ENCODE measurements at places on chromosomes 7 and 10.

DNA sequence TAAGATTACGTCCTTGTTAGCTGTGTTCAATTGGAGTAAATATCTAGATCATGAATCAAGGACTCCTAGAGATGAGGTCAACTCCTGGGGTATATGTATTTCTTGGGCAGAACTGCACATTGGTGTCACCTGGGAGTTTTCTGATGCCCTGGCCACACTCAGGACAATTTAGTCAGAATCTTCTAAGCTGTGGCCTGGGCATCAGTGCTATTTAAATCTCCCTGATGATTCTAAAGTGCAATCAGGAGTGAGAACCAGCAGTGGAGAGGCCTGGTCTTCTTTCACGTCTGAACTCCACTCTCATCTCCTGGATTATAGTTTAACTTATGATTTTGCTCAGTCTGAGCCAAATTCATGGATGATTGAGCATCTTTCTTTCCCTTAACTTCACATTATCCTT is 218.0 kb downstream of the BMPER start:
- no peak for DNase-seq

DNA sequence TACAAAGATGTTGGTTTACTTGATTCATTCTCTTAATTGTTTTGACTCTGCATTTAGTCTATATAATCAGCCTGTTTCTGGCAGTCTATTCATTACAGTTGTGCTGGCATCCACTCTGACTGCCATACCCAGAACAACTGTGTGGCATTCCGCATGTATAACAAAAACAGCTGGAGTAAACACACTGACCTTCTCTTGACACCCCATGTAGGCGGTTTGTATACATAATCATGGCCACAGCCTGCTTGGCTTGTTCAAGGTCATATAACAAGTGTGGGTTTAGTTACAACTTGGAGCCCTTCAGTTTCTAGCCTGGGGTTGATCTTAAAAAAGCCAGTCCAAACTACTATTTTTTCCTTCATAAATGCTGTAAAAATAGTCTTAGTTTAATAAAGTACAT is 70.9 kb downstream of the MBL2 start:
- DNase-seq, result no peak

GRCh38 chr10:107701943-107702342 is 537.4 kb upstream of the SORCS1 start:
- DNase-seq, result peak; percentile 1

GRCh38 chr7:12569673-12570072 is 847 bp upstream of the SCIN start:
- DNase-seq, result no peak

GRCh38 chr7:17299483-17299991 is 1.1 kb downstream of the AHR start:
- peak; percentile 44 for DNase-seq

DNA sequence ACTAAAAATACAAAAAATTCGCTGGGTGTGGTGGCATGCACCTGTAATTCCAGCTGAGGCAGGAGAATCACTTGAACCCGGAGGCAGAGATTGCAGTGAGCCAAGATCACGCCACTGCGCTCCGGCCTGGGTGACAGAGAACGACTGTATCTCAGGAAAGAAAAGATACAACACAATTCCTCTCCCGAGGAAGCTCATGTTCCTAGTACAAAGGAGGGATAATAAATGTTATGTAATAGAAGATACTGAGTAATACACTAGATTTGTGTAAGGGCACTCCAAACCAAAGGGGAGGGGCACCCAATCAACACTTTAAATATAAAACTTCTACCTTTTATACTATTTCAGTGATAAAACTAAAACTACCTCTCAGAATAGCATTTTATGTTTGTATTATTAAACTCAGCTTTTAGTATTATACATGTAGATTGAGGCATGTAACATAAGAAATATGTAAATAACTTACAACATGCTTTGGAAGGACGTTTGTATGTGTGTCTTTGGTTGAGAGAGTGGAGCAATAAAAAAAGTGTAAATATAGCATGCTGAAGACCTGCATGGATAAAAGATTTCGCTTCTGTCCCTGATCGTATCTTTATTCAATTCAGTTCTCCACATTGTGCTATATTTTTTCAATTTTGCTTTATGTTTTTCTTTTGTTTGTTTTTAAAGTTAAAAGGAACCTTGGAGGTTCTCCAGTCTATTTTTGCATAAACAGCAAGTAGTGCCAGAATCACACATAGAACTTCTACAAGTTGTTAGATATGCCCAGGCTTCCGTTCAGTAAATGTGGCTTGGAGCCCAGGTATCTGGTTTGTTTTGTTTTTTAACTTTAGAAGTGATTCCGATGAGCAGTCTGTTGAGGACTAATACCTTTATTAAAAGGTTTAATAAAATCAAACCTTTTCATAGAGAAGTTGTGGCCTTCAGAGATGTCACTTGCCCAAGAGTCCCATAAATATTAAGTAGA is 71.9 kb downstream of the WAC start:
- no peak for DNase-seq

GRCh38 chr10:125521721-125522680 is 161.0 kb downstream of the TEX36 start:
- DNase-seq, result no peak

GRCh38 chr7:129492391-129492790 is 9.9 kb upstream of the SMKR1 start:
- DNase-seq, result no peak

DNA sequence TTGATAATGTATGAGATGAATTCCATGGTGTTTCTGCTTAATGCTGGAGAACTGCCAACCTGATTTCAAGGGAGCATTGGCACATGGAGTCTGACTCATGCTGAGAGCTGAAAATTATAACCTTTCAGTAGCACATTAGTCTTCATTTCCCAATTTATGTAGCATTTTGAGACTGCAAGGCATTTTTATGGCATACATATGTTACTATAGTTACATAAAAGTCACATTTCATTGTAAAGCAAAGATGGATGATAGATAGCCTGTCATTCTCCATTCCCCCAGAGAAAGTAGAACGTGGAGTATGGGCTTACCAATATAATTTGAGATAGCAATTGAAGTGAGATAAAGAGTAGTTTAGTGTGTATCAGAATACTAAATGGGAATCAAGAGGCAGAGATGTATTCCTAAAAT is 103.1 kb downstream of the SLC16A9 start:
- DNase-seq, result peak; percentile 69

- DNase-seq, result no peak
Measured at GRCh38 chr7:108142675-108143259, 12.6 kb upstream of the LAMB4 start.

DNA sequence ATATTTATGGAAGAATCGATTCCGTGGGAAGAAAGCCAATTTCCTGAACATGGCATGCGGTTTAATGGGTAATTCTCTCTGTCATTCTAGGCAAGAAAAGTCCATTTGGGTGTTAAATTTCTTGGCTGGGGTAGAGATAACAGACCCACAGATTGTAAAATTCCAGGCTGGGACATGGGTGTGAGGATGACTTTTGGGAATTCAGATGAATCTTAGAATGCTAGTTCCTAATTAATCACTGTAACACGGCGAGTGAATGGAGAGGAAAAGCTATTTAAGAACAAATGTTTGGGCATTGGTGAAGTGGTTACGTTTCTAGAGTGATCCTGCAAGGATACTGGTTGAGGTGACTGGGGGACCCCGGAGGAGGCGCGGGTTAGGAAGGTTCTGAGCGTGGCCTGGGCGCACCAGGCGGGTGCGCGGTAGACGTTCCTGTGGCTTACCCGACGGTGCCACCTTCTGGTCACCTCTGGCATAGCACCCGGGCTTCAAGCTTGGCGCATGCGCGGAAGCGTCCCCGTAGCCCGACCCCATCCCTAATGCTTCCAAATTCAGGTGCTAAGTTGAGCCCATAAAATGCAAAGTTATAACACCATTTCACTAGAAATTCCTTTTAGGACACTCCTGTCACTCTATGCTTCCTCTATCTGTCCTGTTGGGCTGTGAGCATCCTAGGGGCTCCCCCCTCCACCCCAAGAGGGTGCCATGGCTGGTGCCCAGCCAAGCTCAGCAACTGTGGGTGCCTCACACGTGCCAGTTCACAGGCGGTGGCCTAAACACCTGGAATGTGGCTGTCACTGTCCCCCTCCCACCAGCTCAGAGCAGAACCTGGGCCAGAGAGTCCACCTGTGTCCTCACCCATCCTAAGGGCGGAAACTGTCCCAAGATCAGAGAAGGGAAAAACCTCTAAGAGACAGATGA is 104.4 kb downstream of the PTPRE start:
- peak; percentile 87 for DNase-seq

DNA sequence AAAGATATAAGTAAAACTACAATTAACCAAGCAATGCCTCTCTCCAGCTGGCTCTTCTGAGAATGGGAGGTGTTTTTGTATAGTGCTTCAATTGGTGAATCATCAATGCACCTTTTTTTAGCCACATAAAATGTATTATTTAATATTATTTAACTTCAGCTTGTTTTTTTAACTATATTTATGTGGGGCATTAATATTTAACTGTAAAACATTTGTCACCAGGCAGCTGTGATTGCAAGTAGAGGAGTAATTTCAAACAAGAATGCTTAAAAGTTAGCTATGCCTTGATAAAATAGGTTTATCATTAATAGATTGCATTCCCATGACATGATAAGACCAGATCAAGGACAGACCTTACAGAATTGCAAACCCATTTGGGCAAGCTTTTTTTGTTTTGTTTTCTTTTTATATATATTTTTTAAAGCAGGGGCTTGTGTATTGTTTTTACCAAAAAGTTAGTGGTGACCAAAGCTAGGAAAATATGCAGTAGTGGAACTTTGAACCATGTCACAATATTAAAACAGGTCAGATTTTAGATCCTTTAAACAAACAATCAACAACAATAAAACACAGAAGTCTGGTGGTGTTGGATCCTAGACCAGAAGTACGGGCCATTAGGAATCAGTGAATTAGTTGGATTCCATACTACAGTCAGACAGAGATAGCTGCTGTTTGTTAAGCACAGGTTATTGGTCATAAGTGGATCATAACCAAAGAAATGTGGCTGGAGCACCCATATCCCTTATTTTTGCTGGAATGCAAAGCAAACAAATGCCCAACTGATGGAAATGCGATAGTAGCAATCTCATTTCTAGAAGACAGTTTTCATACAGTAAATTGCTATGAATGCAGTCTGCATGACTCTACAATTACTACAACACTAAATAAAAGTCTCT is 2.9 kb downstream of the CAV2 start:
- DNase-seq, result no peak

GRCh38 chr10:63605197-63605967 is 84.2 kb downstream of the REEP3 start:
- DNase-seq, result peak; percentile 52

- DNase-seq, result peak; percentile 32
Measured at GRCh38 chr10:14543046-14543903, 212.6 kb upstream of the FRMD4A start.

DNA sequence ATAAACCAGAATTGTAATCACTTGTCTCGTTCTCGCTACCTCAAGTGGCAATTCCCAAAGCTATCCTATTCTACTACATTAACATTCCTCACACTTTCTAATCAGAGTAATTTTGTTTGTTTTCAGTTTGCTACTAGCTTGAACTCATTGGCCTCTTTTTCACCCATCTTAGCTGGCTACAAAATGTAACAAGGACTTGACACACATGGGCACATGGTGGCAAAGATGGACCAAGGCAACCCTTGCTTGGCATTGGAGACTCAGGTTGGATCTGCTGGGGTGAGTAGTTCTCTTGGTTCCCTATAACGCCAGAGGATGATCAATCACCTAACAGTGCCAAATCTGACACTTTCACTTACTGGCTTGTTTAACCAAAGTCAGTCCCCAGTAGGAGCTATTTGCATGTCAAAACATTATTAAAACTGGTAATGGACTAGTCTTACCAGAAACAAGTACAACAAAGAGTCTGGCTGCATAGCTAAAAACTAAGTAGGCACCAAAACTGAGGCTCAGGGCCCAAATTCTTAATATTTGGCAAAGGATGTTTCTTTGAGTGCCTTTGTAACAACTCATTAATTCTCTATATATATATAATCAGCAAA is 1.9 kb downstream of the USP6NL start:
- DNase-seq, result peak; percentile 23

DNA sequence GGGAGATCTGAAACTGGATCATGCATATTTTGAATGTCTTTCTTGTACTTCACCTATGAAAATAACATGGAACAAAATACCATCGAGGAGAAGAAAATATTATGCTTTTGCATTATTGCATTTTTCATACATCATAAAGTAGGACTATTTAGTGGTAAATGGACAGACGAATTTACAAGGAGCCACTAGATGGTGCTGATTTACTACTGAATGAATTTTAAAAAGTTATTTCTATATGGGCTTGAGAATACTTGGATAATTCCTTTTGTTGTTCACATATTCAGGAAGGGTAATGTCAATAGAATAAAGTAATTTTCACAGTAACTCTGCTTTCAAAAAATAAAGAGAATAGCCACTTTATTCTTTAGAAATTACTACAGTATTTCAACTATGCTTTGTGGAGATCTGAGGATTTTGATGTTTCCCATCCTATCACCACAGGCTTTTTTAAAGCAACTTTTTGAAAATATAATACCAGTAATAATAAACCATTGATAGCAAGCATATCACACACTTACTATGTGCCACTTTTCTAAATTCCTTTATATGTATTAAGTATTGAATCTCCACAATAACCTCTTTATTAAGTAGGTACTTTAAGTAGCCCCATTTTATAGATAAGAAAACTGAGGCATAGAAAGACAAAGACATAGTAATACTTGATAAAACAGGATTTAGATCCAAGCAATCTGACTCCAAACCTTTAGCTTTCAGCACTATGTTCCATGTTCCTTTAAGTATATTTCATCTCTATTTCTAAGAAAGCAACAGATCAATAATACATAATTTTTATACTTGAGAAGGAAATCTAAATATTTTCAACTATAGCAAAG is 38.6 kb downstream of the NEBL start:
- DNase-seq, result peak; percentile 61

DNA sequence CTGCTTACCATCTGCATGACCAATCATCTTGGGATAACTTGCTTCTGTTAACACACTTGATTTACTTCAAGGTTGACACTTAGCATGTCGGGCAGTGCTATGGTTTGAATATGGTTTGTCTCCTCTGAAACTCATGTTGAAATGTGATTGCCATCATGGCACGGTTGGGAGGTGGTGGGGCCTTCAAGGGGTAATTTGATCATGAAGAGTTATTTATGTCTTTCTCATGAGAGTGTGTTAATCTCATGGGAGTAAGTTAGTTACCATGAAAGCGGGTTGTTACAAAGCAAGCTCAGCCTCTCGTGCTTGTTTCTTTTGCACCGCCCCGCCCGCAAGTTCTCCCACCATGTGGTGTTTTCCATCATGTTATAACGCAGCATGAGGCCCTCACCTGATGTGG is 163.6 kb downstream of the DOCK4 start:
- DNase-seq, result no peak

DNA sequence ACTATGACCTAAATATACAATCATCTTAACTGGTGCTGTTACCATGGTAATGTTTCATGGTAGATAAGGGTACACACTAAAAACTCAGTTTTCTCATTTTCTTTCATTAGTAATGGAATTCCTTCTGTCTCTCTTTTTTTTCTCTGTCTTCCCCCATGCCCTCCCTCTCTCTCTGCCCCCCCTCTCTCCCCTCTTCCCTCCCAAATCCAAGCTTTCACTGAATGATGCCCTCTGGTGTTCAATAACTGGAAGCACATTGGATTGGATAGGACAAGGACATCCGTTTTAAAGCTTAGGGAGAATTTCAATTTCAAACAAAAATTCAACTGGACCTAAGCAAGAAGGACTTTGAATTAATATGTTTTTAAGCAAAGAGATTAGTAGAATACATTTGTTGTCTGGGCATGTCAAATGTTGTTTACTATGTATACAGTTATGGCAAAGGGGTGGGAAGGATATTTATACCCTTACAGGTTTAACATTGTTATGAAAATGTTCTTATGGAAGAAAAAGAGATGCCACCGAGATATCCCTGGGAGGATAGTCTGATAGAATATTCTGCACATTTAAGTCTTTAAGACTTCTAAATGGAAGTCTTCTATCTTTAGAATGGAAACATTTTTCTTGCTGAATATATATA is 6.1 kb downstream of the CHRM2 start:
- DNase-seq, result peak; percentile 14
